ENCODE measurements at places on chromosomes 12 and 14.

GRCh38 chr12:75720812-75721641 lies 209.6 kb upstream of the KRR1 start:
- DNase-seq = no peak

DNA sequence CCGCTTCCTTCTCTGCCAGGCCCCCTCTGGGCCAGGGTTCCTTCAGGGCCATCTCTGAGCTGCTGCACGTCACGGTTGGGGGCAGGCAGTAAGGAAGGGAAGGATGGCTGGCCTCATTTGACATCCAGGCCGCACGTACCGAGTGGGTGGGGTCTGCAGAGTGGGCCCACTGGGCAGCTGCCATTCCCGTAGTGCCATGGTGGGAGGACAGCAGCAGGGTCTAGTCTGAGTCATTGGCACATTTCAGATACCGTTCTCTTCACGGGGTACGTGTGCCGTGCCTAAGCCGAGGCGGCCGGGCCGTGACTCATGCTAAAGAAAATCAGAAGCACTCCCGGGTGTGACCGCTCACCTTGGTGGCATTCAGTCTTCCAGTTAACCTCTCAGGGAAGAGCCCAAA lies 43.9 kb downstream of the IL31 start:
- no peak for DNase-seq

DNA sequence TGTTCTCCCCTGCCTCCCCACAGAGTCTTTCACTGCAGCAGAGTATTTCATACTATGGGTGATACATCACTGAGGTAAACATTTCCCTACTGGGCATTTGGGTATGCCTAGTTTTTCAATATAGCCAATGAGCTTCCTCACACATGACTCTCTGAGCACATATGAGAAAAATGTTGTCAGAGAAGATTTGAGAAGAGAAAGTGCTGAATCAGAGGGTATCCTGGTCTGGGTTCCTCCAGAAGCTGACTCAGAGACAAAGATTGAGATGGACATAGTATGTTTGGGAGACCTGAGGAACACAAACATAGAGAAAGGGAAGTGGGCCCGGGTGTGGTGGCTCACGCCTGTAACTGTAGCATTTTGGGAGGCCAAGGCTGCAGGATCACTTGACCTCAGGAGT lies 12.6 kb downstream of the SLC8B1 start:
- DNase-seq = no peak

- no peak for DNase-seq
These were observed 317.6 kb downstream of the ACSS3 start for GRCh38 chr12:81395431-81395830.

DNA sequence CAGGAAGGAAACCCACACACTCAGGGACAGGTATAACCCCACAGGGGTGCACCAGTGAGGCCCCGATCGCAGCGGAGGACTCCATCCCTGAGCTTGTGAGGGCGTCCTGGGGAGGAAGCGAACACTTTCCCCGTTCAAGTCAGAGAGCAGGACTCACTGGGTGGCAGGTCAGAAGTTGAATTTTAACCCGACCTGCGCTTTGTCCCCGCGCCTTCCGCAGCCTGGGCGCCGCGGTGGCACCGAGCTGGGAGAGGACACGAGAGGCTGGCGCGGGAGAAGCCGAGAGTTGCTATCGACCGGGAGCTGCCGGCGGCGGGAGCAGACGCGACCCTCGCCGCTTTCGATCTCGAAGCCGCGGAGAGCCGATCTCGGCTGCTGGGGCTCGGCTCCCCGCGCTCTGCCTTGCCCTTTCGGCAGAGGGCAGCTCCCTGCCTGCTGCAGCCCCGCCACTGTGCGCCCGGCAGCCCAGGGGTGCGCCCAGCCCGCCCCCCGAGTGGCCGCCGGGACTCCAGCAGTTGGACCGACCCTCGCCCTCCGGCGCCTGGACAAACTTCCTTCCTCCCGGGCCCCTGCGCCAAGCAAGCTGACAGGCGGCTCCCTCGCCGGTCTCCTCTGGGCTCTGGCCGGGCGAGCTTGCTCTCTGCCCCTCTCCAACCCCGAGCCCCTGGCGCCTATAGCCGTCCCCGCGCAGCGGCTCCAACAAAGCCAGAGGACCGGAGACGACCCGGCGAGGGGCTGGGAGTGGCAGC lies 918 bp downstream of the LIN7A start:
- DNase-seq = no peak

DNA sequence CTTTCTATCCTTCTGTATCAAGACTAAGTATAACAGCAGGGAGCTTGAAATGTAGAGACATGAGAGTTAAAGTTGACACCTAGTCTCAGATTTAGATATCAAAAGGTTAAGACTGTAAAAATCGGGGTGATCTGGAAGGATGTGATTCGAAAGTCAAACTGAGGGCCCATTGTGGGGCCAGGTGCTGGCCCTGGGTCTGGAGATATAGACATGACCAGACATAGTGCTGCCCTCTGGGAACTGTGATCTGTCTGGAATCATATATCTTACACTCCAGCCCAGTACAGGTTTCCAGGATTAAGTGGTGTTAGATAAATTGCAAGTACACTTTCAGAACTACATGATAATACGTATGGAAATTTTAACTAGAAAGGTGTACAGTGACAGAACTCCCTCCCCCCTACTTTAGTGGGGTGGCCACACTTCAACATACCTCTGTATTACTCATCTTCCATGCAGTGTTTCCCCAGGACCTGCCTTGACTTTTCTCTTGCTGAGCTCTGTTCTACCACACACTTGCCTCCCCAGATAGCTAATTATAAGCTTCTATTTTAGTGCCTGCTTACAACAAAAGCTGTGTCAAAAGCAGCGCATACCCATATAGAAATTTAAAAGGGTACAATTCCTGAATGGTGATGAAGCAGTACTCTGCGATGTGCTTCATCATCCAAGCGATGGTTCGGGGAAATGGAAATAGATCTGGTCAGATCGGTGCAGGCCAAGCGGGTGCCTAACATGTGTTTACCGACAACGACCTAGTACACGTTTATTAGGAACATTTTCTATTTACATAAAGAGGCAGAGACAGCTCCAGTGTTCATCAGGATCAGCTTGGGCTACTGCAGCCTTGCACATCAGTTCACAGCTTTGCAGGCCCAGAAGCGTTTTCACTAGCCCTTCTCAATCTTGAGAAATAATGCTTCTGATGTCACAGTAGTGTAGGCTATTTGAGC lies 68.7 kb downstream of the ARF6 start:
- no peak for DNase-seq

Measured in activated naive CD4-positive, alpha-beta T cell treated with anti-CD3 and anti-CD28 coated beads, Interleukin-2, amount 50 U/mL, for 16 hours (primary cell).